ENCODE measurements at places on chromosomes 1 and 21. TPM values are rescaled to one million over a fixed set of nuclear protein-coding genes. Genes with fewer than 3 reads are reported as not detected.

The PLEKHA6 gene
- 2.2 TPM for total RNA-seq

The PAQR6 gene
- total RNA-seq = 1.2 TPM

The TXNIP gene
- total RNA-seq = 411 TPM

The SPRR1A gene
- total RNA-seq = not detected

GRCh38 chr1:222079566-222079965 lies 337.7 kb upstream of the DUSP10 start:
- H3K27me3 ChIP-seq = no peaks in the 10 kb centered on the region
- peak; percentile 55 for DNase-seq
- no peaks in the 10 kb centered on the region for H3K4me1 ChIP-seq
- no peak overlapping the region for H3K27ac ChIP-seq
- H3K36me3 ChIP-seq = no peaks in the 10 kb centered on the region

DNA sequence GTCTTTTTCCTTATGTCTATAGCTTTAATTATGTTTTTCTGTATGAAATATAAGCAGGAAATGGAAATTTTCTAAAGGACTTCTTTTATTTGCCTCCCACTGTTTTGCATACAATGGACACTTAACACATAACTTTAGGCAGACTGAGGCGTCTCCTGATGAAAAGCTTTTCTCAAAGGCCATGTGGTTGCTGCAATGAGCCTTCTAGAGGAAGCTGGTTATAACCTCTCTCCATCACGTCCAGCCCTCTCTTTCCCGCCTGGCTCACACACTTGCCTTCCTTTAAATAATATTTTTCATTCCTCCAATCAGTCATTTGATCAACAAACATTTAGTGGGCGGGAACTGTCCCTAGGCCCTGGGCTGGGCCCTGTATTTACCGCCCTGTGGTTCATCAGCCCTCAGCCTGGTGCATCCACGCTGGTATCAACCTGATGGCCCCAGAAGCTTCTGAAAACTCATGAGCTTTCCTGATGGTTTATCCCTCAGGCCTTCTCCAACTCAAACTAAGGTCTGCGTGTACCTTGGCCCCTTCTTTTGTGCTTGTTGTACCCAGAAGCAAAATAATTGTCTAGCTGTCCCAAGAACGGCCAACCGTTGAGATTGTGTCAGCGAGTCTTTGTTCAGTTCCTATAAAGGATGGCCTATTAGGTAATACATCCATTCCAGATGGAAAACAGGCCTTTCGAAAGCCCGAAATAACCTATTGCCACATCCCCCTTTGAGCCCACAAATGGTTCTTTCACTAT lies 75.3 kb upstream of the LYST start:
- no peak overlapping the region for H3K27ac ChIP-seq
- no peak overlapping the region for H3K4me3 ChIP-seq
- H3K27me3 ChIP-seq = no peaks in the 10 kb centered on the region
- no peaks in the 10 kb centered on the region for H3K4me1 ChIP-seq

DNA sequence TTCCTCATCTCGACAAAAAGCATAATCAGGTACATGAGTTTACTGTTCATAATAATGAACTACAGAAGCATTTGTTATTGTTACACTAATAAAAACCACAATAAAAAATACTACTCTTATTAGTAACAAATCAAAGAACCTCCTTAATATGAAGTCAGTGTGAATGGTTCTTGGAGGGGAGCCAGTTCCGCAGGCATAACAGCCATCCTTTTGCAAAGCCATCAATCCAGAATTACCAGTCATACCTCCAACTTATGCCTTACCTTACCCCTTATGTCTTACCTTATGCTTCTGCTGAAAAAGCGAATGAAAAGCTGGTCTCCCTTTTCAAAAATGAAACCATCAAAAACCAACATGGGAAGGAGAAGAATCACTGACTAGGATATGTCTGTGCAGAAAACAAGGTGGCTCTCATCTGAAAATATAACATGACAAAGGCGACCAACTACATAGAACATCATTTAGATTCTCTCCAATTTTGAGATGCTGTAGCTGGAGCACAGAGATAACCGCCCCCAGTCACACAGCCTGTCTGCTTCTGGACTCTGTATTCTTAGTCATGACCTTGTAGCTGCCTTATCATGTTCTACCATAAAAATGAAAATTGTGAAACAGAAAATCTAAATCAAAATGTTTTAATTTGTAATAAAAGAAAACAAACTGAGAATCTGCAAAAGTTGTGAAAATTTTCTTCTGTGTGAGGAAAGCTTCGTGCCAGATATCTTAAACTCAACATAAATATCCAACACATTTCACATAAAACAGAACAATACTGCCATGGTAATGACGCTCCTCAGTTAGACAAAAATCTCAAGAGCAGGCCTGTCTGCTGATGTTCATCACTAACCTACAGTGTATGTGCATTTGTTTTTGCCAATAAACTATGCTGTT lies 438.2 kb downstream of the SMYD3 start:
- H3K27me3 ChIP-seq = no peaks in the 10 kb centered on the region
- no peaks in the 10 kb centered on the region for H3K4me1 ChIP-seq
- H3K4me3 ChIP-seq = no peak overlapping the region
- no peaks in the 10 kb centered on the region for H3K36me3 ChIP-seq
- no peak overlapping the region for H3K27ac ChIP-seq

- peaks cover 14% of the 10 kb centered on the region for H3K27me3 ChIP-seq
- no peak overlapping the region for H3K27ac ChIP-seq
- peak overlapping the region; percentile 25 for H3K4me3 ChIP-seq
- H3K36me3 ChIP-seq = no peaks in the 10 kb centered on the region
Observed at GRCh38 chr1:109249654-109250401, 489 bp downstream of the CELSR2 start.

- peak; percentile 8 for DNase-seq
- H3K4me1 ChIP-seq = peaks cover 16% of the 10 kb centered on the region
- no peak overlapping the region for H3K4me3 ChIP-seq
- H3K36me3 ChIP-seq = peaks cover 2% of the 10 kb centered on the region
Observed at GRCh38 chr1:229554886-229555621, 3.5 kb downstream of the ABCB10 start.

- no peak for DNase-seq
- peaks cover 6% of the 10 kb centered on the region for H3K4me1 ChIP-seq
- H3K36me3 ChIP-seq = no peaks in the 10 kb centered on the region
- H3K27me3 ChIP-seq = no peaks in the 10 kb centered on the region
- no peak overlapping the region for H3K4me3 ChIP-seq
- H3K27ac ChIP-seq = no peak overlapping the region
Observed at GRCh38 chr1:220457957-220458609, 69.9 kb upstream of the MARK1 start.

DNA sequence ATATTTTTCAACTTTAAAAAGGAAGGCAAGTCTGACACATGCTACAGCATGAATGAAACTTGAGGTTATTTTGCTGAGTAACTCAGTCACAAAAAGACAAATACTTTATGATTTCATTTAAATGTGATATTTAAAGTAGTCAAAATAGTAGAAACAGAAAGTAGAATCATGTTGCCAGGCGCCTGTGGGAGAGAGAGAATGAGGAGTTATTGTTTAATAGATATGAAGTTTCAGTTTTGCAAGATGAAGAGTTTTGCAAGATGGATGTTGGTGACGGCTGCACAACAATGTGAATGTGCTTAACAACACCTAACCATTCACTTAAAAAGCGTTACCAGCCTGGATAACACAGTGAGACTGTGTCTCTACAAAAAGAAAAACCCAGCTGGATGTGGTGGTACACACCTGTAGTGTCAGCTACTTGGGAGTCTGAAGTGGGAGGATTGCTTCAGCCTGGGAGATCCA lies 20.7 kb upstream of the ATP1A1 start:
- no peak overlapping the region for H3K4me3 ChIP-seq
- no peaks in the 10 kb centered on the region for H3K27me3 ChIP-seq
- no peak for DNase-seq
- H3K4me1 ChIP-seq = no peaks in the 10 kb centered on the region

GRCh38 chr1:119771016-119771415 lies 2.3 kb upstream of the HMGCS2 start:
- H3K4me1 ChIP-seq = peaks cover 11% of the 10 kb centered on the region
- peak; percentile 31 for DNase-seq
- H3K27ac ChIP-seq = no peak overlapping the region
- H3K27me3 ChIP-seq = peaks cover 3% of the 10 kb centered on the region
- H3K4me3 ChIP-seq = no peak overlapping the region
- H3K36me3 ChIP-seq = no peaks in the 10 kb centered on the region

- H3K36me3 ChIP-seq = no peaks in the 10 kb centered on the region
- H3K4me3 ChIP-seq = no peak overlapping the region
- H3K27me3 ChIP-seq = peaks cover 20% of the 10 kb centered on the region
- no peak for DNase-seq
Observed at GRCh38 chr1:24963099-24963872, 33.2 kb upstream of the RUNX3 start.

DNA sequence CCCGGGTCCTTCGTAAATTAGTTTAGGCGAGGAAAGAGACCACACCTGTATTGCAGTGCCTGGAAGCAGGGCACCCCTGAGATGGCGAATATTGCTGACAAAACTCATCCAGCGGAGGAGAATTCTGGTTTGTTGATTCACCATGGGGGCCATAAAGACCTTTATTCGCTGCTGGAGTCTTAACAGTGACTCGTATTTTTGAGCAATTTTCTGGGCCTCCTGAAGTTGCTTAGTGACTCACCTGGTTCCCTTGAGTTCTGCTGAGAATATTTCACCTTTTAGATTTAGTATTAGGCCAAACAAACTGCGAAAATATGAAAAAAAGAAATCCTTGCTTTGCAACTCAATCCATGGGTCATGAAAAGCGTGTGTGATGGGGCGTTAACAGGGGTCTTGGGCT lies 20.6 kb upstream of the H6PD start:
- no peak for DNase-seq
- peaks cover 3% of the 10 kb centered on the region for H3K27me3 ChIP-seq
- H3K36me3 ChIP-seq = no peaks in the 10 kb centered on the region
- H3K4me1 ChIP-seq = peaks cover 4% of the 10 kb centered on the region

GRCh38 chr1:172723251-172723650 lies 64.3 kb downstream of the FASLG start:
- no peaks in the 10 kb centered on the region for H3K27me3 ChIP-seq
- DNase-seq = no peak
- H3K27ac ChIP-seq = no peak overlapping the region
- H3K36me3 ChIP-seq = no peaks in the 10 kb centered on the region
- no peaks in the 10 kb centered on the region for H3K4me1 ChIP-seq
- H3K4me3 ChIP-seq = no peak overlapping the region

GRCh38 chr1:75415187-75415586 lies 195.7 kb downstream of the SLC44A5 start:
- DNase-seq = no peak
- H3K4me1 ChIP-seq = no peaks in the 10 kb centered on the region
- H3K27me3 ChIP-seq = no peaks in the 10 kb centered on the region
- H3K36me3 ChIP-seq = no peaks in the 10 kb centered on the region
- no peak overlapping the region for H3K27ac ChIP-seq

GRCh38 chr1:77970192-77970591 lies 8.7 kb downstream of the FUBP1 start:
- no peak overlapping the region for H3K27ac ChIP-seq
- H3K27me3 ChIP-seq = no peaks in the 10 kb centered on the region
- H3K36me3 ChIP-seq = peaks cover 15% of the 10 kb centered on the region
- no peaks in the 10 kb centered on the region for H3K4me1 ChIP-seq
- H3K4me3 ChIP-seq = no peak overlapping the region

DNA sequence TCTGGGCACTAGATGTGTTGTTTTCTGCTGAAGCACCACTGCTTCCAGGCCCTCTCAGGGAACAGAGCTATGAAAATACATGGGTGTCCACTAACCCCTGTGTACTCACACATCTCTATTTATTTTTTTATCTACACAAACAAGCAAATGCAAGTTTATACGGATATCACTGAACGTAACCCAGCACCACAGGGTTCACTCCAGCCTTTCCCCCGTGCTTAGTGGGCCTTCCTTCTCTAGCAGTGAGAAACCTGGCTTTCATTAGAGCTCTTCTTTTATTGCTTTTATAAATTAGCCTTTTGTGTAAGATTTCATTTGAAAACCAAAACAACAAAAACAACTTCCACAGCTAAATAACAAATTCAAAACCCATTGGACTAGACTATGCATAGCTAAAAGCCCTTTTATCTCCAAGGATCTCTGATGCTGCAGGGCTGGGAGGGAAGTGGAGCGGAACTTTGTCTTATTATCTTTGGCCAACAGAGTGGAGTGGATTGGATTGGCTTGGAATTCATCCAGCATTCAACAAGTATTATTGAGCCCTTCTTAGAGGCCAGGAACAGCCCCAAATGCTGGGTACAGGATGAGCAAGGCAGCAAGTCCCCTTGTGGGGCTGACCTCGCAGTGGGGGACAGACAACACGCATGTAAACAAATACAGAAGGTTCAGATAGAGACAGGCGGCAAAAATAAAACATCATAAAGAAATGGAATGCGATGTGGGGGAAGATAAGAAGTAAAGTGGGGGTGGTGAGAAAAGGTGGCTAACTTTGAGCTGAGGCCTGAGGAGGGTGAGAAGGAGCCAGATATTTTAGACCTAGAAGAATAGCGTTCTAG lies 371.8 kb upstream of the POU3F1 start:
- H3K27me3 ChIP-seq = no peaks in the 10 kb centered on the region
- H3K4me1 ChIP-seq = no peaks in the 10 kb centered on the region
- no peaks in the 10 kb centered on the region for H3K36me3 ChIP-seq
- no peak overlapping the region for H3K4me3 ChIP-seq
- H3K27ac ChIP-seq = no peak overlapping the region

GRCh38 chr21:16496609-16497008 lies 766.8 kb downstream of the USP25 start:
- H3K4me3 ChIP-seq = no peak overlapping the region
- H3K4me1 ChIP-seq = peaks cover 2% of the 10 kb centered on the region
- no peaks in the 10 kb centered on the region for H3K36me3 ChIP-seq
- DNase-seq = peak; percentile 62
- no peaks in the 10 kb centered on the region for H3K27me3 ChIP-seq

DNA sequence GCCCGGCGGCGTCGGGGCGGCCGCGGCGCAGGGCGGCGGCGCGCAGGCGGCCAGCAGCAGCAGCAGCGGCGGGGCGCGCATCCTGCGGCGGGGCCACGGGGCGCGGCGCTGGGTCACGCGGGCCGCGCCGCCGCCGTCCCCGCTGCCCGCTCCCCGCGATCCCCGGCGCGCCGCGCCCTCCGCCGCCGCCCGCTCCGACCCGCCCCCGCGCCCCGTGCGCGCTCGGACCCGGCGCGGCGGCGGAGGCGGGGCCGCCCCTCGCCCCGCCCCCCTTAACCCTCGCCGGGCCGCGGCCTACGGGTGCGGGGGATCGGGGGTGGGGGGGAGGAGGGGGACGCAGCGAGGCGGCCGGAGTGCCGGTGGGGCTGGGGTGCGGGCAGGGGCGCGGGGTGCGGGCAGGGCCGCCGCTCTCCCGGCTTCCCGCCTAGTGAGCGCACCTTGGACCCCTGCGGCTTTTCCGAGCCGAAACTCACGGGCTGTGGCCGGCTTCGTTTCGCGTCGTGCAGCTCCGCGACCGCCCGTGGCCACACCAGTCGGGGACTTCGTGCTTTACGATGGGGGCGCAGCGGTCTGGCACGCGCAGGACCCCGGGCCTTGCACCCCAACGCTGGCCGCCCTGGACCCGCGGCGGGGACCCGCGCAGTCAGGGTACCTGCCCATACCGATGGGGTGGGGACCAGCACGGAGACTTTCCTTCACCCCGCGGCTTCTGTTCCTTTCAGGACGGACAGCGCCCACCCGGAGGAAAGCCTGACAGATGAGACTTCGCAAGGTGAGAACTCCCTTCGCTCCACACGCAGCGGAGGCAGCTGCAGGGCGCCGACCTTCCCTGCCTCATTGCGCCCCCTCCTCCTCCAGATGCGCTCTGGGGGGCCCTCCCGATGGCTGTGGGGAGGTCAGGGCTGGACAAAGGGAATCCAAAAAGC lies at the start of gene FNDC10:
FNDC10 (minus strand) TSS at position 201 of the 926 bp plus-strand sequence; CDS start at position 81, 120 bp downstream.
- H3K4me1 ChIP-seq = peaks cover 16% of the 10 kb centered on the region
- no peak within 1 kb of the TSS for H3K27ac ChIP-seq
- no peaks in the 10 kb centered on the region for H3K36me3 ChIP-seq
- DNase-seq = no peak
